ENCODE measurements at places on chromosomes 2 and 18.

DNA sequence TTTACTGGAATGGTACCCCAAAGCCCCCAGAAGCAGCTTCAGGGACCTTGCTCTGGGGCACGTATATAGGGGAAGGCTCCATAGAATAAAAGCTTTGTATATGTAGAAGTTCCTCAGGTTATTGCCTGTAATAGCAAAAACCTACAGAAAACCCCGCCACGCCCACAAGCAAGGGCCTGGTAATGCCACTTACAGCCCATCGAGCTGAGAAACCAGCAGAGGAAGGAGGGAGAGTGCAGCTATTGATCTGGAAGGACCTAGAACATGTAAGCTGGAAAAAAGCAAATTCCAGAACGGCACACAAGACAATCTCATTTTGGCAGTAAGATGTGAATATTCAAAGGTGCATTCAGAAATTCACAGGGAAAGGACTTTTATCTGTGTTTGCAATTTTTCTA, 15.8 kb downstream of the HS1BP3 start:
- DNase-seq = no peak

DNA sequence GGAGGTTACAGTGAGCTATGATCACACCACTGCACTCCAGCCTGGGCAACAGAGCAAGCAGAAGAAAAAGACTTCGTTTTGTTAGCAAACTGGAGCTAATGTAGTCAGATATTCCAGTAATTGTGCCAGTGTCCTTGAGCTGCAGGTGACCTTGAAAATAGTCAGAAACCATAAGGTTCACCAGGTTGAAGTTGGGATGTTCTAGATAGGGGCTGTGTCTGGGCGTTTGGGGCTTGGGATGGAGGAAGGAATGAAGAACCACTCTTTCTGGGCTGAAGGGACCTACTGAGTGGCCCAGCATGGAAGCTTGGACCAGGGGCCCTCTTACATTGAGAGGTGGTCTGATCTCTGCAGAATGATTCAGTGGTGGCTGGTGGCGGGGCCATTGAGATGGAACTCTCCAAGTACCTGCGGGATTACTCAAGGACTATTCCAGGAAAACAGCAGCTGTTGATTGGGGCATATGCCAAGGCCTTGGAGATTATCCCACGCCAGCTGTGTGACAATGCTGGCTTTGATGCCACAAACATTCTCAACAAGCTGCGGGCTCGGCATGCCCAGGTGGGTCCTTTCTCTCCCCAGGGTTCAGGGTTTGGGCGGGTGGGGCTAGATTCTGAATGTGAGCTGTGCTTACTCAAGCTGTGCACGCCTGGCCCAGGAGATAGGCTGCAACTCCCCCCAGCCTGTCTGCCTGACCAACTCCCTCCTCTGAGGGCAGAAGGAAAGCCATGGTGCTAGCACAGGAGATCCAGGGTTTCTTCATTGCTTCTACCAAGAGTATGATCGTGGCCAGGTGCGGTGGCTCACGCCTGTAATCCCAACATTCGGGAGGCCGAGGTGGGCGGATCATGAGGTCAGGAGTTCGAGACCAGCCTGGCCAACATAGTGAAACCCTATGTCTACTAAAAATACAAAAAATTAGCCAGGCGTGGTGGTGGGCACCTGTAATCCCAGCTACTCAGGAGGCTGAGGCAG, 17.1 kb downstream of the CCT7 start:
- DNase-seq = no peak

DNA sequence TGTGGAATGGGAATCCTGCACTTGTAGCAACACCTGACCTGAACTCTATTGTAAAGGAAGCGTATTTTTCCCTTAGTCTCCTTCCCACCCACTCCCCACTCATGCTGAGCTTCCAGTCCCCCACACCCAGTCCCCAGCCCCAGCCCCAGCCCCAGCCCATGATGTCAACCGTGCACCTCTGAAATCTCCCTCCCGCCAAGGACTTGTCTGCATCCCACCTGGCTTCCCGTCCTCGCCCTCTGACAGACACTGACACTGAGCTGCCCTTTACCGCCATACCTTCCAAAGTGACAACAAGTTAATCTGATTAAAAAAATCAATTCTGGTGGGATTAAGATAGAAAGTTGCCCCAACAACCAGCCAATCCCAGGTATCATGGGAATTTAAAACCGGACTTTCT, 213.6 kb upstream of the CELF4 start:
- no peak for DNase-seq

- no peak for DNase-seq
These were observed 3.8 kb downstream of the SLC66A3 start for GRCh38 chr2:11158916-11159573.

DNA sequence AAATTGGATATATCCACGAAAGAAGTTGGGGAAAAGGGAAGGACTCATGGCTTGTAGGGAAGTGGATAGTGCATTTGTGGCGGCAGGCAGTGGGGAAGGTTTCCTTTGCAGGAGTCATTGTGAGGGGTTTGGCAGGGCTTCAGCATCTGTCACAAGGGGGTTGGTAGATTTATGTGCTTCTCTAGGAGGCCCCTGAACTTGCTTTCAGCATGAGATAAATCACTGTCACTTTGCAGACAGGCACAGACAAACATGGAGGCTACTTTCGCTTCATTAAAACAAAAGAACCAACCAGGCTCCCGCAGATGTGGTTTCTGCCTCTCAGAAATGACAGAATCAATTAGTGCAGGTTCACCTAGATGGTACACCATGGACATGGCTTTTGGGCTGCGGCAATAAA, 340.7 kb downstream of the TGIF1 start:
- DNase-seq = no peak

DNA sequence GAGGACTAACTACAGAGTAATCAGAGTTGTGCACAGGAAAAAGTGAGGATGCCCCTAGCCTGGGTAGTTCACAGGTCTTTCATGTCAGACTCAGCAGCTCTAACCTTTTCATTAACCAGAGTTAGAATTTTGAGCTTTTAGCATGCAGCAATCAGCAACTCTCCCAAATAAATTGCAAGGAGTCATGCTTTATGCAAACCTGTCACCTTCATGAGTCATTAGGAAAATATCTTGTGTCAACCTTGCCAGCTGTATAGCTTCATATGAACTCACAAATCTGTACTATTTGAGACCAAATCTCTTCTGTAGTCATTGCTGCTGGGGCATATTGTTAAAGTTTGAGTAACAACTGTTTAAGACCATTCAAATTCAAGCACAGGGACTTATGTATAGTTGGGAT, 382.3 kb upstream of the NT5C1B start:
- no peak for DNase-seq

GRCh38 chr2:84749442-84749841, 131.4 kb downstream of the TRABD2A start:
- DNase-seq = no peak

- no peak for DNase-seq
These were observed 137.8 kb upstream of the SKOR2 start for GRCh38 chr18:47389210-47389609.

DNA sequence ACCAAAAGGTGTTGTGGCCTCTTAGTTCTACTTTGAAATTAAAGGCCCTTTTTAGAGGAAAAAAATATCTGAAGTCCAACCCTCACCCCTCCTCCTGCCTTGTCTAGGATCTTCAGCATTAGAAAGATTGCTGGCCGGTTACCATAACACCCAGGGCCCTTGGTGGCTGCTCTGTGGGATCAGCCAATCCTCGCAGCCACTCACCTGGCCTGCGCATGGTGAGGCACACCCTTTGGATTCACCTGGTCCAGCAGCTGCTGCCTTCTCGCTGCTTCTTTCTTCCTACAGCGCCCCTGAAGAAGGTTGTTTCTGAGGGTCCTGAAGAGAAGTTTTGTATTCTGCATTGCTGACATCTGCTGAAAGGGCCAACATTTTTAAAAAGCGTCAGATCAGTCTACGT, 25.2 kb downstream of the DYTN start:
- no peak for DNase-seq

DNA sequence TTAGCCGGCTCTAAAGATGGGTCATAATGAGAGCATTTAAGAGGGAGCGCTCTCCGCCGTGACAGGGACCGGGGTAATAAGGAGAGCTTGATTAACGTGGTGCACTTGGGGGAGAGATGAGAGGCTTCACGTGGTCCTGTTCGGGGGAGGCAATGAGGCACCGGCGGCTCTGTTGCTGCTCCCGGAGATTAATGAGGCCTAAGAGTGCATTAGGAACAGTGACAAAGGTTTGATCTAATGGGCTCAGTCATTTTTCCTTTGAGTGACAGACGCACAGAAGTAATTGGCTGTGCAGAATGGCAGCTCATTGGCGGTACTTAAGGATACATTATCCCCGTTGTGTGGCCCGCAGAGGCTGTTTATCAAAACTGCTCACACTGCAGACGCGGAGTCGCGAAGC, 250.7 kb downstream of the GBX2 start:
- no peak for DNase-seq

GRCh38 chr2:205665791-205666190, 16.5 kb upstream of the NRP2 start:
- DNase-seq = no peak
